Activated T-cell treated with anti-CD3 and anti-CD28 coated beads for 1 hour (primary cell): ENCODE measurements at places on chromosomes 2 and 18.

DNA sequence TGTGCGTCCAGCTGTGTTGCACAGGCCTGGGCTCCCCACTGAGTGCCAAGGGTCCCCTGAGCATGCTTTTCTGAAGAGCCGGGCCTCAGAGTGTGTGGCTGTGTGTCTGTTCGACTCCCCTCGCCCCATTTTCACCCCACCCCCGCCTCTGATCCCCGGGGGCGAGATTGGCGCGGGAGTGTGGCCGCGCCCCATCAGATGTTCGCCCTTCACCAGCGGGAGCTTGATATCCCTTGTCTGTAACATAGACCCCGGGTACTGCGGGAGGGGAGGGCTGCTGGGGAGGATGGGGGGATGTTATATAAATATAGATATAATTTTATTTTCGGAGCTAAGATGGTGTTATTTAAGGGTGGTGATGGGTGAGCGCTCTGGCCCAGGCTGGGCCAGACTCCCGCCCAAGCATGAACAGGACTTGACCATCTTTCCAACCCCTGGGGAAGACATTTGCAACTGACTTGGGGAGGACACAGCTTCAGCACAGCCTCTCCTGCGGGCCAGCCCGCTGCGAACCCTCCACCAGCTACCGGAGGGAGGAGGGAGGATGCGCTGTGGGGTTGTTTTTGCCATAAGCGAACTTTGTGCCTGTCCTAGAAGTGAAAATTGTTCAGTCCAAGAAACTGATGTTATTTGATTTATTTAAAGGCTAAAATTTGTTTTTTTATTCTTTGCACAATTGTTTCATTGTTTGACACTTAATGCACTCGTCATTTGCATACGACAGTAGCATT, 1.5 kb downstream of the RHOB start:
- no peak for DNase-seq

DNA sequence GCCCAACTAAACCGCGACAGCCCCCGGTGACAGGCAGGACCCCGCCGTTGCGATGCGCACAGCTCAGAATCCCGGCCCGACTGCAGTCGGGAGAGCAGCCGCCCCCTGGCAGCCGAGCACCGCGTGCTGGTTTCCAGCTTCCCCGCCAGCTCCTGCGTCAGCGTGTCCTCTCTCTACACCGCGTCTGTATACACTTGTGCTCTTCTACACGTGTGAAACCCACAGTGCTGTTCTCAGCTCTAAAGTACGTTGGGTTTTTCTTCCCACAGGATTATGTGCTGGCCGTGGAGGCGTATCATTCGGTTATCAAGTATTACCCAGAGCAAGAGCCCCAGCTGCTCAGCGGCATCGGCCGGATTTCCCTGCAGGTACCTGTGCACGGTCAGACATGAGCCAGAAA, 54.0 kb downstream of the ADI1 start:
- no peak for DNase-seq

DNA sequence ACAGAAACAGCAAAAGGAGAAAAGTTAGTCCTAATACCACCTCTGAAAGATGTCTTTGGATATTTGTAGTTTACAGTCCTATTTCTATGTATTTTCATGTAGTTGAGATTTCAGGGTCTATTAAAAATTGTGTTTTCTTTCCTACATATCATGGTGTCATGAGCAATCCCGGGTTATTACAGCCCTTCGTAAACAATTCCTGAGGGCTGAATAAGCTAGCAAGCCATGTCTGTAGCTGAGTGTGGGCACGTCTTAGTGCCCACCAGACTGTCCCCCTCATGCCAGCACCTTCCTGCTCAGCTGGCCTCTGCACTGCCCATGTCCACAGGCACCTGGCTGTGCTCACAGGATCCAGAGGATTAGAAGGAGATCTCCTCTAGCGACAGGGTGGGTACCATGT, 60.6 kb downstream of the CTIF start:
- no peak for DNase-seq

DNA sequence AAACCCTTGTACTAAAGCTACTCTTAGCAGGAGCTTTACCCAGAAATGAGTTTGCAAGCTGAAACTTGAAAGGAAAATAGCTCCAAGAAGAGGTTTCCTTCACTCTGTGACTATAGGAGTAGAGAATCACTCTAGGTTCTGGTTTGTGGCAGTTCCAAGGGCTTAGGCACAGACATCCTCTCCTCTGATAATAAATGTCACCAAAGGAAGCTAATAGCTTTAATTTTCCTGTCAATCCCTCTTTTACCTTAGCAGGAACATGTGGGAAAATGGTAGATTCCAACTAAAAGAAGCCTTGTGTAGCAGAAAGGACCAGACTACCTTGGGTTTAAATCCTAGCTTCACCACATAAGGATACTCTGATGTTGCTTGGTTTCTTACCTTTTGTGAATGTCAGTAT, 104.0 kb downstream of the FSHR start:
- DNase-seq, result no peak

DNA sequence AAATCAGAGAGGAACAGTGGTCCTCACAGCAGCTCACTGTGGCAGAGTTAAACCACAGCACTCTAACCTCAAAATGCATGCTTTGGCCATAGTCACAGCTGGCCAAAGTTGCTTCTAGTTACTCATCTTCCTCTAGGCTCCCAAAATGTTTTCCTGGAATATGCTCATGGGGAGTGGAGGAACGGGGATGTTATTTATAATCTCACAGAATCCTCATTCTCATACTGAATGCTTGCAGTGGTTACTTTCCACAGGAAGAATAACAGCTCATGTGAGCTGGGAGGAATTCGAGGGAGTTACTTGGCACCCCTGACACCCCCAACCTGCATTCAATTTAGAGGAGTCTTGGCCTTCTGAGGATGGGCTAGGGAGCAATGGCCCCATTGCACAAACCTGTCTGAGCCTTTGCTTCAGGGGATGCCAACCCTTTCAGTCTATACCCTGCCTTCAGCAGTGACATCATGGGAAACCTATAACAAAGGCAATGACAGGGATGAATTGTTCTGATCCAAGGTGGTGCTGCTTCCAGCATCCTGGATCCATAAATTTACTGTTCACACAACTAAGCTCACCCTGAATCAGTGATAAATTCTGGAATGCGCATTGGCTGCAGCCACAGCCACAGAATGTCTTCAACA, 22.4 kb upstream of the CCBE1 start:
- DNase-seq, result no peak

DNA sequence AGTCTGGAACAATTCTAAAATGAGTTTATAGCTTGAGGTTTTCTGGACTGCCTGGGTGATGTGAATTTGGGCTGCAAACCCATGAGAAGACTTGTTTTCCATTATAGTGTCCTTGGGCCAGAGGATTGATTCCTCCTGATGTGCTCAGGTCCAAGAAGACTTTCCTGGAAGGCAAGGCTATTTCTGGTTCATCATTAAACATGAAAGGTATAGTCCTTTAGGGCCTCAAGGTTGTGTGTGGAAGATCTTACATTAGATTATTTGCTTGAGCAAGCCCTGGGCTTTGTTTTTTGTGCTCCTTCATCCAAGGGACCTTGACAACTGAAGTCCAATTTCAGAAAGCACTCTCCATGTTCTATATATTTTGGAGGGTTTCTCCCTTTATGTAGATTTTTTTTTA, 26.8 kb upstream of the NEDD4L start:
- no peak for DNase-seq
